Natural killer cell treated with Interleukin-12 subunit alpha and Interleukin-12 subunit beta and Interleukin-15 and Interleukin-18, amount 100 ng/mL, for 72 hours (primary cell): ENCODE measurements at places on chromosomes 16 and 17.

DNA sequence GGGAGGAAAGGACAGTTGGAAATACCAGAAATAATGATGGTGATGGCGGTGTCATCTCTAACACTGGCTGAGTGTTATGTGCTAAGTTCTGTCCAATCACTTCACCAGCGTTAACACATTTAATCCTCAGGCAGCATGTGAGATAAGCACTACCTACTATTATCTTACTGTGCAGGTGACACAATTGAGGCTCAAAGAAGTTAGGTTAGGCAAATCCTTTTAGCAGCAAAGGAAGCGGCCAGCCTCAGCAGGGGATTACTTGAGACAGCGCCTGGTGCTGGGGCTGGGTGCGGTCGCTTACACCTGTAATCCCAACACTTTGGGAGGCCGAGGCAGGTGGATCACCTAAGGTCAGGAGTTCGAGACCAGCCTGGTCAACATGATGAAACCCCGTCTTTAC, 18.7 kb upstream of the DHX8 start:
- no peak for DNase-seq

- no peak for DNase-seq
Observed at GRCh38 chr16:75491876-75492275, 3.4 kb downstream of the CHST6 start.

DNA sequence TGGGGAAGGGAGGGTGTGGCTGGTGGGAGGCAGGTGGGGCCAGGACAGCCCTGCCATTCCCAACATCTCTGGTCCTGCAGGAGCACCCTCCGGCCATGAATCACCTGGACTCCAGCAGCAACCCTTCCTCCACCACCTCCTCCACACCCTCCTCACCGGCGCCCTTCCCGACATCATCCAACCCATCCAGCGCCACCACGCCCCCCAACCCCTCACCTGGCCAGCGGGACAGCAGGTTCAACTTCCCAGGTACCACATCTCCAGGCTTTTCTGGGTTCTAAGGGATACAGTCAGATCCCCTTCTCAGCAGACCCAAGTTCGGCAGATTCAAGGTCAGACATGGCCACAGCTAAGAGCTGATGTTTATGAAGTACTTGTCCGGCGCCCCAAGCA, 33.8 kb upstream of the LGALS9 start:
- DNase-seq, result no peak

DNA sequence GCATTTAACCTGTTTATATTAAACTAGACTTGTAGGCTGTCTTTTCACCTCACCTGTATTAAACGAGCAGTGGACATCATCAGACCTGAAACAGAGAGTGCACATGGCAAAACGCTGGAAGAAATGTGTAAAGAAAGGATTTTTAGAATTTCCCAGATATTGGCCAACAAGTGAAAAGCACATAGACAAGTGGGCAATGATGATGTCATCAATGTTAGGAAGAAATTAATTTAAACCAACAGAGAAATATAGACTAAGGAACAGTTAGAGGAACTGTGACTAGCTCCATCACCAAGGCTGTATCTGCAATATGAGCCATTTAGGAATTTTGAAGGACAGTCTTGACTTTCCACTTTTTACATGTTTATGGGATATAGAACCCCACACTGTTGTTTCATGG, 67.1 kb upstream of the SLC12A3 start:
- no peak for DNase-seq

- peak; percentile 59 for DNase-seq
Observed at GRCh38 chr17:44351961-44352827, 7.1 kb downstream of the GRN start.

GRCh38 chr16:84678541-84678940, 21.3 kb upstream of the USP10 start:
- DNase-seq, result no peak

GRCh38 chr16:1788095-1788707, 5.3 kb downstream of the IGFALS start:
- DNase-seq, result no peak

DNA sequence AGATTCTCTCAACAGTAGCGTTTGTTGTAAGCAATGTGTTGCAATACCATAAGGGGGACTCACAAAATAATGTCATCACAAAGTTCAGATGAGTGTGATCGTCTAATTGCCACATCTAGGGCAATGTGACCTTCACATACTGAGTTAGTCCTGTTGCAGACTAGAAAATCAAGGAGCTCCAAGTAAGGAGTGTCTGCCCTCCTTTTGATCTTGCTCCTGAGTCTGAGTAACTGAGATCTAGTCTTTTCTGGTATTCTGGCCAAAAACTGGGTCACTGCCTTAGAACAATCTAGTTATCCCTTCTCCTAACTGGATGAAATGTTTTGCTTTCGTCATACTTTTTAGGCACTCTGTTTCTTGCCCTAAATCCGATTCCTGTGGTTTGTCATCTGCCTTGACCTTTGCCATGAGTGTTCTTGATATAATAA, 712.1 kb downstream of the CDH11 start:
- DNase-seq, result no peak

DNA sequence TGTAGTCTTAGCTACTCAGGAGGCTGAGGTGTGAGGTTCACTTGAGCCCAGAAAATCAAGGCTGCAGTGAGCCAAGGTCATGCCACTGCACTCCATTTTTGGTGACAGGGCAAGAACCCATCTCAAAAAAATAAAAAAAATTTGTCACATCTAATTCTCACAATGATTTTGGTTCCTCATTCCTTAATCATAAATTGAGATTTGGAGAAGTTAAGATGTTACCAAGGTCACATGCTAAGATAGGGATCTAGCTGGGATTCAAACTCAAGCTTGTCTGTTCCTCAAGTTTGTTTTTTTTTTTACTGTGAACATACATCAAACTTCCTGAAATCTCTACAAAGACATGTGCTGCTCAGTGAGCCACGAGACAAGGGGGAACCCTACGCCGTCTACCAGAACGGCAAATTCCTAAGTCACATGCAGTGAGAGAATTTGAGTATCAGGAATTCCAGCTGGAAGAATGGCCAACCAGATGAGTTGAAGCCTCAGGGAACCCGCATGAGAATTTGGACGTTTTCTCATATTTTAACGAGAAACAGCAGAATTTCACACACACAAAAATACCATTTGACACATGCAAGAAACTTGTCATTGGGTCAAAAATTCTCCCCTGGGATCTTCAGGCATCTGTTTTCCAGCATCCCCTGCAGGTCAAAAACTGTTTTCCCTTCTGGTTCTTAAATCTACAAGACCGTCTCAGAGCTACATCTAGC, 414.1 kb upstream of the GOT2 start:
- DNase-seq, result no peak

GRCh38 chr16:86661706-86662105, 83.4 kb downstream of the FOXL1 start:
- DNase-seq, result no peak

GRCh38 chr17:82161216-82161615, 51.4 kb downstream of the CCDC57 start:
- no peak for DNase-seq

GRCh38 chr17:42660692-42661345, 1.7 kb downstream of the TUBG2 start:
- DNase-seq, result no peak
